ENCODE measurements at places on chromosomes 1 and 21. TPM values are rescaled to one million over a fixed set of nuclear protein-coding genes. Genes with fewer than 3 reads are reported as not detected.

- no peak for DNase-seq
Observed at GRCh38 chr1:151905070-151905442, 4.3 kb downstream of the THEM4 start.

GRCh38 chr1:9784508-9785133 is 39.1 kb downstream of the CLSTN1 start:
- peak; percentile 61 for DNase-seq

HSD3B1 gene
- polyA plus RNA-seq, result 0.17 TPM

DNA sequence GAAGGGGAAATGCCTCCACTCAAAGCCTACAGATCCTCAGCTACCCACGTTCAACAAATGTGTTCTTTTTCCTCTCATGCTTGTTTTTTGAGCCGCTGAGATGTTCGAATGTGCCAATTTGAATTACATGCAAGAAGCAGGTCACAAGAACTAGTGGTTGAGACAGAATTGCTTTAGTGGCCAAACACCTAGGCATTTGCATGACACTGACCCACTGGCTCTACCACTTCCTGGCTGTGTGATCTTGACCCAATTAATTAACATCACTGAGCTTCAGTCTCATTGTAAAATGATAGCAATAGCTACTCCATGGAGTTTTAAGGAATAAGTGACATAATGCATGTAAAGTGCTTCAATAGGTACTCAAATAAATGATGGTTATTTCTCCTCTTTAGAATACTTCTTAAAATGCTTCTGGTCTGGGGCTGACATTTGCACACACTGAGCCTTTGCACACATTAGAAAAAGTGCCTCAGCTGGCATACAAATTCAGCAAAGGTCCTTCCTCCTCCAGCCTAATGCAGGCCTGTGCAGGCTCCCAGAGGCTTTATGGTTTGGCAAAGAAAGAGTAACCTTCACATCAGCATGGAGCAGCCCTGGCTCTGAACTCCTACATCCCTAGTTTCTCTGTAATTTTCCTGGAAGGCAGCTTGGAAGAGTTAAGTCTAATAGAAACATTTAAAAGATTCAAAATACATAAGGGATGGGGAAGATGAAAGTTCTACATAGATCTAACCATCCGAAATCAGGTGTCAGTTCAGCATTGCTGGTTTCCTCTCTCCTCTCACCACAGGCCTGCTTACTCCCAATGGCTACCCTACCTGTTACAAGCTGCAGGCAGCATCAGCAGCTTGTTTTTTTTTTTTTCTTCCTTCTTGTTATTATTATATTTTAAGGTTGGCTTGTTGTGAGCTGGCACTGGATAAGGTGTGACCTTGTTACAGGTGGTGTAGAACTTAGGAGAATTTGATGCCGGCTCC is 107.4 kb downstream of the TBX19 start:
- no peak for DNase-seq

DNA sequence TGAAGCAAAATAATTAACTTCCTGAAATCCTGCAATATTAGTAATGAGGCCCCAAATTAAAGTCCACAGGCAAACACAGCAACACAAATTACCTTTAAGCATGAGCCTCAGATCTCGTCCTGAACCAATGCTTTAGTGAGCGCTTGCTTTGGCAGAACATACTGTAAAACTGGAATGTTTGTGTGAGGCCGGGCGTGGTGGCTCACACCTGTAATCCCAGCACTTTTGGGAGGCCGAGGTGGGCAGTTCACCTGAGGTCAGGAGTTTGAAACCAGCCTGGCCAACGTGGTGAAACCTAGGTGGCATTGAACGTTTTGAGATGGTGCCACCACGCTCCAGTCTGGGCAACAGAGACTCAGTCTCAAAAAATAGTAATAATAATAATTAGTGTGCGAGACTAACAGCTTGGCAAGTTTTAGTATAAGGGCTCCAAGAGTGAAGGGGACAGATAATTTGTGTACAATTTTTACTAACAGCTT is 17.8 kb downstream of the SFPQ start:
- no peak for DNase-seq

DNA sequence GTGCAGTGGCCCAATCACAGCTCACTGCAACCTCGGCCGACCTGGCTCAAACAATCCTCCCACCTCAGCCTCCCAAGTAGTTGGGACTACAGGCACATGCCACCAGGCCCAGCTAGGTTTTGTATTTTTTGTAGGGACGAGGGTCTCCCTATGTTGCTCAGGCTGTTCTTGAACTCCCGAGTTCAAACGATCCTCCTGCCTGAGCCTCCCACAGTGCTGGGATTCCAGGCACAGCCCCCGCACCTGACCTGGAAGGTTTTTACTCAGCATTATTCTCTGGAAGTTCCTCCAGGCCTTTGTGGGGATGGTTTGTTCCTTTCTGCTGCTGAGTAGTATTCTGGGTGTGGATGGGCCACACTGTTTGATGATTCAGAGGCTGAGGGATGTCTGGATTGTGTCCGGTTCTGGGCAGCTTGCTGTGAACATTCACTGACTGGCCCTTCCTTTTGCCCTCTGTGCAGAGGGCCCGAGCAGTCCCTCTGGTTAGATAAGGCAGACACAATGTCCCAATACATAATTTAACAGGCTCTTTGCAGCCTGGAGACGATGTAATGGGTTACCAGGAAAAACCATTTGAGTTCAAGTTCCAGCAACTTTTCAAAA is 6.0 kb upstream of the TRAPPC10 start:
- no peak for DNase-seq

GRCh38 chr1:18869847-18870594 is 10.6 kb upstream of the TAS1R2 start:
- no peak for DNase-seq

TLR5 gene
- polyA plus RNA-seq, result 5.4 TPM

TMCO4 gene
- 19.0 TPM for polyA plus RNA-seq

DNA sequence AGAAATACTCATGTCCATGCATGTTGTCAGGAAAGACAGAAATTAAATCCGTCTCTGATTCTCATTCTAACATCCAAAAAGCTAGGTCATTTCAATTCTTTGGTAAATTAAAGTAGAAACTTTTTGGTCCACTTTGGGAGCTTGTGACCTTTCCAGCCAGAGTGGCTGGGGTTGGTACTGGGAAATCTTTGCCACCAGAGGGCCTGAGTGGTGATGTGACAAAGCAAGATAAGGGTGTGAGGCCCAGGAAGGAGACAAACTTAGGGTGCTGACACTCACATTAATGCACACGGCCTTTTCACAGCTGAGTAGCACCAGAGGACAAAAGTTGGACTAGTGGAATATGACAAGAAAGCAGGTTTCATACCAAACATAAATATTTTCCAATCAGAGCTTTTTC is 144.3 kb downstream of the DNM3 start:
- no peak for DNase-seq

DNA sequence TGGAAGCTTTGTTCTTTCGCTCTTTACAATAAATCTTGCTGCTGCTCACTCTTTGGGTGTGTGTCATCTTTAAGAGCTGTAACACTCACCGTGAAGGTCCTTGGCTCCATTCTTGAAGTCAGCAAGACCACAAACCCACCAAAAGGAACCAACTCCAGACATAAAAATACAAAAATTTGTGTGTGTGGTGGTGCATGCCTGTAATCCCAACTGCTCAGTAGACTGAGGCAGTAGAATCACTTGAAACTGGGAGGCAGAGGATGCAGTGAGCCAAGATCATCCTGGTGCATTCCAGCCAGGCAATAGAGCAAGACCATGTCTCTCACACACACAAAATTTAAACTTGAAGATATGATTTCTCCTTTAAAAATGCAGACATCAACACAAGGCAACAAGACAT is 1431.7 kb upstream of the B3GALT2 start:
- no peak for DNase-seq

DNA sequence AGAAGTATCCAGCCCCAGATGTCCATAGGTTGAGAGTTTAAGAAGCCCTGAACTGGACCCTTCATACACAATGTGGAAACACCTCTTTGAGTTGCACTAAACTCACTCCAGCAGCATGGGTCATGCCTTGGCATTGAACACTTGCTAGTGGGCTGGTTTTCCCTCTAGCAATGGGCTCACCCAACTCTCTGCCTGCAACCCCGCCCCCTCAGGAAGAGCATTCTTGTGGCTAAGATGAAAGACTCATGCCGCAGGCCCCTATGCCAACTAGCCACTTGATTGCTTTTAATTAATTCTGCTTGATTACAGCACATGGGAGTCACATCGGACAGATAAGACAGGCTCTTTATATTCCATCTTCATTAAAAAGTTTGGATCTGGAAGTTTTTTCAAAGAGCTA is 136.5 kb upstream of the GJB5 start:
- DNase-seq, result no peak

- peak; percentile 39 for DNase-seq
Observed at GRCh38 chr1:88462488-88463261, 221.4 kb upstream of the PKN2 start.

DNA sequence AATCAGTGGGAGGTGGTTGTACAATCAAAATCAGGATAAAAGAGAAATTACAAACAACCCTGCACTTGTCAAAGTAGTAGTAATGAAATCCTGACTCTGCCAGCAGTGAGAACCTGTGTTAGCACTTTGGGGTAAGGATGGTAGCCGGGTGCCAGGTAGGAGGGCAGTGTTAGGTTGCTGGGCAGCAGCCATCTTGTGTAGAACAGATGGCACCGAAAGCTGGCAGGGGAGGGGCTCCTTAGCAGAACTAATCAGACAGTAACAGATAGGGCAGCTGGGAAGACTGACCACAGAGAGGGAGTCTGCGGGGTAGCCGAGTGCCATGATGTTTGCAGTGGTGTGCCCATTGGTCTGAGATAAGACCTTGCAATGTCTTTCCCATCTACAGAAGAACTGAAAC is 137.3 kb downstream of the SDCCAG8 start:
- no peak for DNase-seq

DNA sequence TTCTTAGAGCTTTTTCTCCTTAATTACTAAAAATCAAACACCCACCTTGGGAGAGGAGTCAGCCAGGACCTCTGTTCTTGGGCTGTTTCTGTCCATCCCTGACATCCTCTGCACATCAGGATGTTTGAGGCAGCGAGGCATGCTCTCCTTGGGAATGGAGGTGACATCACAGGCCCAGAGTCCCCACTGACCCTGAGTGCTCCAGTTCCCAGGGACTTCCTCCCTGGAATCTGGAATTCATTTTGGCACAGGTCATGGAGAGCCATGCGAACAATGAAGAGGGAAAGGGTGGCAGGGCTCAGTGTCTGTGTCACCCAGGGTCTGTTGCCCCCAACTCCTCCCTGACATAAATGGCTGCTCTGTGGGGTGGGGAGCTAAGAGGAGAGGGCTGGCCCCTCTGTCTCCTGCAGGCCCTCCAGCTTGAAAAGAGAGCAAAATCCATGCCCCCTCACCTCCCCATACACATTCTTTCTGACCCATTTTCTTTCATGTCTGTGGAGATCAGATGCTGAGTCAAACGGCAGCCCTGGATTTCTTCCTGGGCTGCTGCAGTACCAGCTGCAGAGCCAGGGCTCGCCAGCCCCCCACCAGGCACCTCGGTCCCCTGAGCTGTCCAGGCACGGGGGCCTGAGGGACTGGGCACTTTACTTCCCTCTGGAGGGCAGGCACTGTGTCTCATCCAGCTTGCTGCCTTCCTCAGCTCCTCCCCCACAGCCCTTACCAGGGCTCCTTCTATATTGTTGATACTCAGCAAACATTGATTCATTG is 102.0 kb downstream of the NMNAT2 start:
- peak; percentile 28 for DNase-seq

GRCh38 chr1:51255331-51255730 is 19.3 kb downstream of the RNF11 start:
- DNase-seq, result no peak

- no peak for DNase-seq
Observed at GRCh38 chr1:203041351-203041932, 15.2 kb downstream of the PPFIA4 start.

- no peak for DNase-seq
Observed at GRCh38 chr1:62367005-62367557, 47.8 kb upstream of the KANK4 start.

DNA sequence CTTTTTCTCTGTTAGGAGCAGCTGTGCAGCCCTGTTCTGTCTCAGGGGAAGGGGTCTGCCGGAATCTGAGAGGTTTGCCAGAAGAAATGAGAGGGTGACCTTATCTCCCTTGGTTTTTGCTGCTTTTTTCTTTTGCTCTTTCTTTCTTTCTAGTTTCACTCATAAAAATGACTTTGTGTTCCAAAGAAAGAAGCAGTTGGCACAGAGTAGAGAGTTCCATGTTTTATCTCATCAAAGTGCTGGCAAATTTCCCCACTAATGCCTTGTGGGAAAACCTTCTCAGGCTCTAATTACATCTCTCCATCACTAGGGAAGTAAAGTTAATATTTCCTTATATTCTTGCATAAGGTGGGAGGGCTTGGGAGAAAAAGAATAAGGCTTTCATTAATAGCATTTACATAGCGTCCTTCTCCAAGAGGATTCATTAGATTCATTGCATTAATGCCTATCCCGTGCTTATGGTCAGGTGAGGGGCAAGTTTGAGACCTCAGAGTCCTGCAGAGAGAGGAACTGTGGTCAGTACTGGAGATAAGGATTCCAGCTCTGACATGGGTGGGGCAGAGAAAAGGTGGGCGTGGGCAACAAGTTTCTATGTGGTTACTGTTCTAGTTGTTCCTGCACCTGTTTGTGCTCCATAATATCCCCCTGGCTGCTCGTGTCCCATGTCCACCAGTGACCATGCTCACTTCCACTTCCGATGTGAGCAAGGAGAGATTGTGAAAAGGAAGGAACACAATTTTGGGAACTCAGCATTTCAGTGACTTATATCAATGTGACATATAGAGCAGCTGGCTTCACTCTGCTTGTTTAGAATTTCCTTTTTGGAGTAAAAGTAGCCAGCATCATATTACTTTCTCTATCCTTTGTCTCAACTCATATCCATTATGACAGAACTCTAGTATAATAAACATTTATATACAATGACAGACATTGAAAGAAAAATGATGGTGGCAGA is 79.5 kb downstream of the DISC1 start:
- DNase-seq, result peak; percentile 38

FAM43B gene
- polyA plus RNA-seq, result 2.2 TPM

- no peak for DNase-seq
Observed at GRCh38 chr1:13794231-13795187, 94.5 kb downstream of the PRDM2 start.

XCL2 gene
- not detected for polyA plus RNA-seq

DNA sequence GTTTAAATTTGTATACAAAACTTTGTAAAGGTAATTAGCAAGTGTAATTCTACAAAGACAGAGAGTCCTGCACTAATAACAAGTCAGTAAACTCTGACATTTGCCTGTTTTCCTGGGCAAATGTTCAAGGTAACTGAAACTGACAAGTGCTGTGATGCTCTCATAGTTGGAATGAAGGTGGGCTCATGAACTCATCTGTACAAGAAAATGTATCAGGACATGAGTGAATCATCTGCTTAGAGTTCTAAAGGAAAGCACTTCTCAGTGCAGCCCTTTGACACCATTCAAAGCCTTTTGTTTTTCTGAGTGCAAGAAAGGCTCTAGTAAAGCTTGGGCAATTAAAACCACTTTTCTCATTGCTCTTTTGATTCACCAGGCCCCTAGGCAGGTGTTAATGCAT is 91.5 kb downstream of the UROD start:
- DNase-seq, result no peak
